ENCODE measurements at places on chromosomes 2 and 18. TPM values are rescaled to one million over a fixed set of nuclear protein-coding genes. Genes with fewer than 3 reads are reported as not detected.

The HTR2B gene
- not detected for total RNA-seq

The LYG1 gene
- 4.1 TPM for total RNA-seq

The RGPD3 gene
- not detected for total RNA-seq

The ZNF396 gene
- 1.2 TPM for total RNA-seq

The MC2R gene
- not detected for total RNA-seq

The KRTCAP3 gene
- 5.1 TPM for total RNA-seq

The ZNF804A gene
- 0.12 TPM for total RNA-seq

The IL36RN gene
- not detected for total RNA-seq

The PAIP2B gene
- 3.2 TPM for total RNA-seq

The NAT8 gene
- not detected for total RNA-seq

The AQP12A gene
- total RNA-seq = not detected

The PSMD14 gene
- 40.9 TPM for total RNA-seq

The STK17B gene
- 380 TPM for total RNA-seq

The CNDP1 gene
- 0.60 TPM for total RNA-seq

The LYPD6B gene
- not detected for total RNA-seq

DNA sequence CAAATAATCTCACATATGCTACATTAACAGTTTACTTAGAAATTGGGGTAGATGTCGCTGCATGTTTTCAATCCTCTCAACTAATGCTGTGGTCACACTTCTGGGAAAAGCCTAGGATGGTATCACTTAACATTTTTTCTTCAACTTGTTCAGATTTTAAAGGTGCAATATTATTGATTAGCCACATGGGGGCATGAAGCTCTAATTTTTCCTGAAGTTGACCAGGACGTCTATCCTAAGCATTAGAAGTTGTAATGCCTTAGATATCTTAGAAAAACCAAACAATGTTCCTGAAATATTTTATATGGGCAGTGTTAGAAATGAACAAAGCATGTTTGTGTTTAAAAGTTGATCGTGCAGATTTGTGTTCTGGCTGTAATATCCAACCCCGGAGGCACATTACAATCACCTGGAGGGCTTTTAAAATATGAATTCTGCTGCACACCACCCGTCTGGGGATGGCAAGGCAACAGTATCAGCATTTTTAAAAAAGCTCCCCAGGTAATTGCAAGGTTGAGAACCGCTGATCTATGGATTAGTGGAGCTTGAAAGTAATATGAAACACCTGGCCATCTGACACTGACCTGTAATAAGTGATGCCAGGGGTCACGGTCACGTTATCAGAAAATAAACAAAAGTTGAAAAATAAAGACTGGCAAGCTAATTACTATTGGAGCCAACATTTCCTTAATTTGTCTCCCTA, 100.5 kb upstream of the LMAN1 start:
- DNase-seq = peak; percentile 11

DNA sequence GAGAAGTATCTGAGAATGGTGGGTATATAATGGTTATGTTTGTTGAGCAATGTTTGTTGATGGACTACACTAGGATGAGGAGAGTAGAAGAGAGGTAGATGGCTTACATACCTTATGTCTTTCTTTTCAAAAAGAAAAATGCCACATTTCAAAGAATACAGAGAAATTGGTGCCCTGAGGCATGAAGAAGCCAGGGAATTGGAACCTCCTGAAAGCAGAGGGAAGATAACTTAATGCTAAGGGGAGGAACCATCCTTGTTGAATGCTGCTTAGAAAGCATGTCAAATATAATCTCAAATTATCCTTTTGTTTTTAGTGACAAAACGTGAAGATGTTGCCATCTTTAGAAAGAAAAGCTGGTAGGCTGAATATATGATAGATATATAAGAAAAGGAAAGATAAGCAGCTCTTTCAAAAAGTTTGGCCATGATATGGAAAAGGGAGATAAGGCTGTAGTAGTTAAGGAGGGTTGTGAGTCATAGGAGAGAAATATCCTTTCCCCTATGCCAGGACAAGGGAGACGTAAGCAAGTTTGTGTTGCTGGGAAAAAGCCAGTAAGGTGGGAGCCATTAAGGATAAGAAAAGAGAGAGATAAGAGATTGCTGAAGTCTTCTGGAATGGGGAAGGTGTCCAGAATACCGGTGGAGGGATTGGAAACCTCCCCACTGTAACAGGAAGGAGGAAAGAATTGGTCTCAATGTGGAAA, 66.3 kb downstream of the SCN2A start:
- DNase-seq = no peak

DNA sequence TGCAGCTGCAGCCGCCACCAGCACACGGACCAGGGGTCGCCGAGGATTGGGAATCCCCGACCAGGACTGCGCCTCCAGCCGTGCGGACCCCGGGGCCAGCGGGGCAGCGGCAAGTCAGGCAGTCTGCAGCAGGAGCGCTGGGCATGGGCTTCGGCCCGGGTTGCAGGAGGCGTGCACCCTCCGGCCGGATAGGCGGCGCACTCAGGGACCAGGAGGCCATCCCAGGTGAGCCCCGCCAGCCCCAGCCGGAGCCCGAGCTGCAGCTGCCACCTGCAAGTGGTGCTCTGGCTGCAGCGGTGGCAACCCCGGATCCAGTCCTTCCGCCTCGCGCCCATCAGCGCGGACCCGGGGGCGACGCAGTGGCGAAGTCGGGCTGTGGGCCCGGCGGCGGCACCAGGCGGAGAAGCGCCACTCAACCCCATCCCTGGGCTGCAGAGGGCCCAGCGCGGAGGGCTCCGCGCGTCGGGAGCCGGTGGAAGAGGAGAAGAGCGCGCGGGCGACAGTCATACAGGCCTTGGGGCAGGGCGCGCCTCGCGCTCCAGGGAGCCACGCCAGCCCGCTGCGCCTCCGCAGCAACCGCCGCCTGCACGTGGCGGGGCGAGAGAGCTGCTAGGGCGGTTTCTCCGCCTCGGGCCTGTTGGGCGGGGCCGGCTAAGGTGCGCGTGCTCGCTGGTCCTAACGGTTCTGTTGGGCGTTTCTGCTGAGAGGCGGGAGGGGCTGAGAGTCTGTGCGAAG, 73.8 kb downstream of the RPIA start:
- no peak for DNase-seq

- no peak for DNase-seq
These were observed 26.0 kb upstream of the FLACC1 start for GRCh38 chr2:201383136-201383535.

DNA sequence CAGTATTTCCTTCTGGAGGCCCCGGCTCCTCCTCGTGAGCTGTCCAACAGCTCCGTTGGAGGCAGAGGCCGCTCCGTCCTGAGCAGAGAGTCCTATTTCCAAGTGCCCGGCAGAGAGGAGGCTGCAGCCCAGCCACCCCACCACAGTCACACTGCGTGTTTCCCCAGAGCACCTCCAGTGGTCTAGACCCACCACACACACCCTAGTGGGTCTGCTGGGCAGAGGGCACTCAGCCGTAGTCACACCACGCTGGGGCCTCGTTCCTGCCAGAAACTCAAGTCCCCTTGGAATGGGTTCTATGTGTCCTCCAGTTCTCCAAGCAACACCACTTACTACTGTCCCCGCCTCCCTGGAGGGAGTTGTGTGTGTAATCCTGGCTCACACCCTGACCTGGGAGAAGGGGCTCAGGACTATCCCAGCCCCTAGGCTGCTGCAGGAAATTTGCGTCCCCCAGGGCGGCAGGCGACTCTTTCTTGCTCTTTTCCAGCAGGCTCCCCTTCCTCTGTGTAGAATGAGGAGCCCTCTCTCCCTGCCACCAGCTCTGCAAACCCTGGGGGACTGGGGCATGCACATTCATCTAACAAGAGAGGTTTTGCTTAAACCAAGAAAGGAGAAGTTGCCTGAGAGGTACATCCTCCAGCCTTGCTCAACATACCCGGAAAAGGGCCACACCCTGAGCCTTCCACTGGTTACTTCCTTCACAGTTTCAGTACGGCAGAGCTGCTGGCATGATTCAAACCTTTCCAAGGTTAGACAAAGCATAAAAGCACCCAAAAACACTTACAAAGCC, 114.1 kb downstream of the NDUFA10 start:
- no peak for DNase-seq

DNA sequence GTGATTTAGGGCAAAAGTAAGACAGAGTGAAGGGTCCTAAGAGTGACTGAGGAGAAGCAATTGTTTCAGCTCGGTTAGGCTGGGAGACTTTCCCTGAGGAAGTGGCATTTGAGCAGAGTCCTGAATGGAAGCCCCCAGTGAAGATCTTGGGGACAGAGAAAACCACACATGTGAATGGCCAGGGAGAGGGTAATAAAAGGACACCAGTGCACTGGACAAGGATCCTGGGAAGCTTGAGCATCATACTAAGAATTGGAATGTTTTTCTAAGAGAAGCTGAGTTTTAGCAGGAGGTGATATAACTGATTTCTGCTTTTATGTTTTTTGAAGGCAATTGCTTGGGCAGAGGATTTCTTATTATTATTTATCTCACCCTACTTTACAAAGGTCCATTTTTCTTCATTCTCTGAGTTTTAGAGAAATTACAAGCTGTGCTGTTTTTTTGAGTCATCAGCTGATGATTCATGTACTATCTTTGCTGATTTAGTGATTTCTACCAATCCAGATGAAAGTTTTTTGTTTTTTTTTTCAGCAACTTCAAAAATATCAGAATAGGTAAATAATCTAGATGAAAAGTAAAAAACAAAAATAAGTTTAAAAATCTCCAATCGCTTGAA, 43.5 kb downstream of the MFSD6 start:
- no peak for DNase-seq

GRCh38 chr18:332721-333510, 65.1 kb upstream of the THOC1 start:
- DNase-seq = no peak

DNA sequence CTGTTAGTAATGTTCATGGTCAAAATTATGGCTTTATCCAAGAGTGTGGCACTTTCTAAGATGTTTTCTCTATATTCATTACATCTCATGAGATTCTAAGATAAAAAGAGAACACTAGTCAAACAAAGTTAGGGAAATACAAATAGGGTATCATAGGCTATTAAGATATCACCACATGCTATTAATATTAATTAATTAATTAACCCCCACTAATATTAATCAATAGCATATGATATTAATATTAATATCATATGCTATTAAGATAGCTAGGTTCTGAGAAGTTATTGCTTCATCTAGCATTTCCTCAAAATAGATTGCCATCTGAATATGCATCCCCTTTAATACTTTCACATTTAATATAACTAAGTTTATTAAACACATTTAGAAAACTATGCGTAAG, 22.1 kb downstream of the DSG3 start:
- no peak for DNase-seq

DNA sequence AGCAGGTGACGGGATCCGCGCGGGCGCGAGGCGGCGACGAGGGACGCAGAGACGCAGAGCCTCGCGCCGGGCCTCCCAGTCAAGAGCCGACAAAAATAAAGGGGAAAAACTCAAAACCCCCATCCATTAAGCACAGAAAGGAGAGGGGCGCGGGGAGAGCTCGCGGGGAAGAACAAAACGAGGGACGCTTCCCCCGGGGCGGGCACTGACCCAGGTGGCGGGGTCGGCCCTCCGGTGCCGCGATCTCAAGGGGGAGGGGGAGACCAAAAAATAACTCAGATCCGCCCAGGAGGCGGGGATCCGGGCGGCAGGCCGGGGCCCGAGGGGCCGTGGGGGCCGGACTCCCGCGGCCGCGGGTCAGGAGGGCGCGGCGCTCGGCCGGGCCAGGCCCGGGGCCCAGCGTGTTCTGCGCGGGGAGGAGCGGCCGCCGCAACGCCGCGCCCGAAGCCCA, 597 bp downstream of the RNF103 start:
- DNase-seq = peak; percentile 59

- no peak for DNase-seq
These were observed 17.7 kb upstream of the RESP18 start for GRCh38 chr2:219350215-219350614.

GRCh38 chr2:12061286-12062052, 315.0 kb downstream of the LPIN1 start:
- DNase-seq = no peak

GRCh38 chr2:229408356-229408755, 137.3 kb upstream of the PID1 start:
- DNase-seq = no peak

- no peak for DNase-seq
These were observed 3.8 kb upstream of the IMP4 start for GRCh38 chr2:130338793-130339345.

- DNase-seq = no peak
These were observed 234.4 kb upstream of the FIGN start for GRCh38 chr2:163970058-163970813.

DNA sequence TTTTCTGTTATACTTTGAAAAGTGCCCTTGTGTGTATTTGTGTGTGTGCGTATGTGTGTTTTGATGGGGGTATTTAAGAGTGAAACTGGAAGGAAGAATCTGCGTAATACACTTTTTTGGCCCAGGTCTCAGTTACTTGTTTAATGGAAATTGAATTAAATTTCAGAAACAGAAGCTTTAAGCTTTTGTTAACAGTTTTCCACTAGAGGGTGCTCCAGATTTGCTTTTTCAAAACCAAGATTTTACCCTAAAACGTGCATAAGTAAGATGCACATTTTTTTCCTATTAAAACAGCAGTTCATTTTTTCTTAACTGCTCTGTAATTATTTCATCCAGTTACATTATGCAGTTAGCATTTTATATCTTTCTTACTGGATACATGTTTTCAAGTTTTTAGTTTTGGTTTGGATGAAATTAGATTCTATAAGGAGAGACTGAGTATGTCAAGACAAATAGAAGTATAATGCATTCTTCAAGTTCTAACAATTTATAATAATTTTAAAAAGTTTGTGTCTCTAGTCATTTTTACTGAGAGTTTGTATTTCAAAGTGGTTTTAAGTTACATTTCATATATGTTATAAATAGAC, 97.2 kb downstream of the PIK3C3 start:
- no peak for DNase-seq

DNA sequence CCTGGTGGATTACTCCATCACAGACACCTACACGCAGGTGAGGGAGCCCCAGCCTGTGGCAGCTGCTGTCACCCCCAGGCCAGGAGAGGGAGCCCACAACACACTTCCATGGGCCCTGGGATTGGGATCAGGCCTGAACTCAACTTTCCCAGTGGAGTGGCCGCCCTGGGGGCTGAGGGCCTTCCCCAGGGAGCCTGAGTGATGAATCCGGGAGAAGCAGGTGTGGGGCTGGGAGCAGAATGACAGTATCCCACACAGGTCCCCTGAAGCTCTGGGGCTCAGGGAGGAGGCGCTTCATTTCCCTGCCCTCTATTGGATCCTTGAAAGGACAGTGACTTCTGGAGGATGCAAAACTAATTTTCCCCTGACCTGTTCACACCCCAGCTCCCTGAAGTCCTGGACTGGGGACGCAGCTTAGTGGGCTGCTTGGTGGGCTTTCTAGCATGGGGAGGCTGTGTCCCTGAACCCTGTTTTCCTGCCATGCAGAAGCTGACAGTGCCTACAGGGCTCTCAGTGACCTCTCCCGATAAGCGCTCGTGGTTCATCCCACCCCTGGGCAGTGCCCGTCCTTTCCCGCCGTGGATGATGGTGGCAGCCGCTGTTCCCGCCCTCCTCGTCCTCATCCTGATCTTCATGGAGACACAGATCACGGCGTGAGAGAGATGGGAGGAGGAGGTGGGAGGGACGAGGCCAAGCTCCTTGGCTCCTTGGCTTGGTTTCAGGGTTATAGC, 11.0 kb downstream of the SLC4A3 start:
- DNase-seq = no peak

DNA sequence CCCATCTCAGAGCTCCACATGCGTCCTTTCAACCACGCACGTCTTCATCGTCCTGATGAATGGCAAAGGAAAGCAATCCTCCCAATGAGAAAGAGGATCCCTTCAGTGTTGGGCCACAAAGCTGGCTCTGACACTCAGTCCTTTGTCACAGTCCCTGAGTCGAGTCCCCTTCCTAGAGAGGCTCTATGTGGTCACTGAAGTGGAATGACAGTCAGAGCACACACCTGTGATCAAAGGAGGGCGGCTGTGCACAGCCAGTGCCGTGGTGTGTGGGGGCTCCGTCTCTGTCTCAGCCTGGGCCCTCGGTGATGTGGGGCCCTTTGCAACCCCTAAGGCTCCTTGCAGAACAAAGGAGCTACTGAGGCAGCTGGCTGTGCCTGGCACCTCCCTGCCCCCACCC, 157.3 kb upstream of the APCDD1 start:
- DNase-seq = no peak
